ENCODE measurements at places on chromosomes 7 and 10.

DNA sequence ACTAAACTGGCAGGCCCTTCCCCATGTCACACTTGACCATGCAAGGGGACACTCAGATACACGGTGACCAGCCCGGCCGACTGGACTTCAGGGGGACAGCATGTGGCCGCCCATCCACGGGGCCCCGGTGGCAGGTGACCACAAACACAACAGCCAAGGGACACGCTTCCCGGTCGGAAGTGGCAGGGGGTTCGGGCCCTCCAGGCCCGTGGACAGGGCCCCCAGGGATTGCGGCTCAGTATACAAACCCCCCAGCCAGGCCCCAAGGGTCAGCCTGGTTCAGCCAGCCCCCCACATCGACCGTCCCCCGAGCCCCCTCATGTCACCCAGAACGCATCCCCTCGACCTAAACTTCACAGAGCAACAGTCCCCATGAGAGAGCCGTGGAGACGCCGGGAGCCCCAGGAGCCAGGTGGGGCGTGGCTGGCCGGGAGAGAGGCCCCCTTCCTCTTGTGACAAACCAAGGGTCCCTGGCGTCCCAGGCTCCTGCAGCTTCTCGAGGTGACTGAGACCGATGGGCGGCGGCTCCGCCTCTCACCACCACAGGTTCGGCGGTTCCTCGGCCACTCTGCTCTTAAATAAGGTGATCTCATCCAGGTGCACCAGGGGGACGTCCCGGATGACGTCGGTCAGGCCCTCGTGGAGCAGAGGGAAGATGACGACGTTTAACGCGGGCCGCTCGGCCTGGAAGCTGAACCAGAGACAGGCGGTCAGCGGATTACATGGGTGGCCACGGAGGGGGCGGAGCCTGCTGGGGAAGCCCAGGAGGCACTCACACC is 57.8 kb upstream of the TNRC18 start:
- DNase-seq, result no peak

GRCh38 chr7:151383638-151384351 is 26.0 kb downstream of the WDR86 start:
- DNase-seq, result no peak

- DNase-seq, result no peak
These were observed 7.7 kb downstream of the SLC37A3 start for GRCh38 chr7:140390466-140391190.

GRCh38 chr7:107463139-107464078 is 6.4 kb upstream of the GPR22 start:
- no peak for DNase-seq

DNA sequence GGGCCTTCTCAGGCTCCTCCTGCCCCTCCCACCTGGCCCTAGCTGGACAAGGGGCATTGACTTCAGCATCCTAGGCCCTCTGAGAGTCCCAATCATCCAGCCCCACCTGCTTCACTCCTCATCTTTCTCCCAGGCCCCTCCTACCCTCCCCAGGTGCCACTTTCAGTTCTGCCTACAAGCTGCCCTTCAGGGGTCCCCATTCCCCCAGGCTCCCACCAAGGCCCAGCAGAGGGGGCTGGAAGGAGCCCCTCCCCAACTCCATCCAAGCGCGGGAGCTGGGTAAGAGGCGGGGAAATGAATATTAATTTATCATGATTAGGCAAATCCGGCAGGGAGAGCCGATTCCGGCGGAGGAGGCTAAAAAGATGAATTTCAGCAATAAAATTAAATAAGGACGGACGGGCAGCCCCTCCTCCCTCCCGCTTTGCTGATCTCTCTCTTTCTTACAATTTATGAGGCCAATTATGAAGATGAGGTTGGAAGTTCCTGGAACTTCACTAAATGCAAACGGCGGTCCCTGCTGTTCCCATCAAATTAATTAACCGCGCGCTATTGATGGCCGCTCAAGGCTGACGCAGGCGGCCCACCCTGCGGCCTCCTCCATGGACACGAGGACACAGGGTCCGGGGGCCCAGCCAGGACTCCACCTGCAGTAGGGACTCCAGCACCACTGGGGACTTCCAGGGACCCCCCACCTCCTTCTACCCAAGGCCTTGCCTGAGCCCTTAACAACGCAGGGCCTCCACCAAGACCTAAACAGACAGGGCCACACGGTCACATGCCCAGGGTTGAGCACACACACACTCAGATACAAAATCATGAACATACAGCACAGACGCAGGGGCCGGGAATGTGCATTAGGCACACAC is 13.9 kb downstream of the POLL start:
- no peak for DNase-seq

DNA sequence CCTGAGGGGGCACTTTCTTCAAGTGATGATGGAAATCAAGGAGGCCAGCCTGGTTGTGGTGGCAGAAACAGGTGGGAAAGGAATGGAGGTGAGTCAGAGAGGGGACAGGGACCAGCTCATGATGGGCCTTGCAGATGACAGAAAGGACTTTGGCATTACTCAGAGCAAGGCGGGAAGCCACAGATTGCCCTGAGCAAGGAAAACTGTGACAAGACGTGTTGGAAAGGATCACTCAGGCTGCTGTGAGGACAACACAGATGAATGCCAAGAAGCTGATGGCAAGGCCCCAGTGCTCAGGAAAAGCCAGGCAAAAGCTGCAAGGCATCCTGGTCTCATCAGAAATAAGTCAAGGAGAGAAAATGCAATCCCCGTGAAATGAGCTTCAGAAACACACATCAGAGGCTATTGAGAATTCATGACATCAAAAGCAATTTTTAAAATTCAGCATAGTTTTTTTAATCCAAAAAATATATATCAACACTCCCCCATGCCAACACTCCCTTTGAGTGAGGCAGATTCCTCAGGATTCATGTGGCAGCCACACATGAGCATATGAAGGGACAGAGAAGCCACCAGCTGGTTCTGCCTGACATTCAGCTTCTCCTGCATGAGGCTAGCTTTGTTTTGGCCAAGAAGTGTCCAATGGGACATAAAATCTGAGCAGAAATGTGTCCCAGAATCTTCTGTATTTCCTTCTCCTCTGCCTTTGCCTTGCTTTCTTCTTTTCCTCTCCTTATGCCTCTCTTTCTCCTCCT is 244.5 kb upstream of the MYO3A start:
- no peak for DNase-seq

GRCh38 chr10:43124574-43125273 is 13.5 kb upstream of the CSGALNACT2 start:
- DNase-seq, result no peak

DNA sequence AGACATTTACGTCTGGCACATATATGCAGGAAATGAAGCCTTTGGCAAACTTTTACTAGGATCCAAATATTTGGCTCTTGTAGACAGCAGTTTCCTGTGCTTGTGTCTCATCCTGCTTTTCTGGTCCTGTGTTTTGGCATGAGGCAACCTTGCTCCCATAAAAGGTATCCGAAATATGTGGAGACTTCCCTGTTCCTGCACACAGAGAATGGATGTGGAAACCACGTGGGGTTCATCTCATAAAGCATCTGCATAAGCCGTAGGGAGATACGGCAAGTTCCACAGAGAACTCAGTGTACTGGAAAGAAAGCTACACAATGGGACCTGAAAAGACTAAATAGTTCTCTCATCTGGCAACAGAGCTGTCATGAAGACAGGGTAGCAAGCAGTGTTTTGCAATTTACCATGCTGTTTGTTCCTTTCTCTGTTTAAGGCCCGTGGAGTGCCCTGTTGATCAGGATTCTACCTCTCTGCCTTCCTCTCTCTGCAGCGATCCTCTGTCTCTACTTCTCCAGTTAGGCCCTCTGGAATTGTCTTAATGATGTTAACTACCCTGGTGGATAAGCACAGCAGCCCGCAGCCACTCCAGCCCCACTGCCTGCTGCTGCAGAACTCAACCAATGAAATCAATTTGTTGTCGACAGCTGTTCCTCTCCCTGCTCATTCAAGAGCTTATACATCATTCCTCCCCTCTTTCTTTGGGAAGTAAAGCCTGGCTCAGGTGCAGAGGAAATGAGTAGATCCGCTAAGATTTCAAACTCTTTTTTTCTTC is 293.6 kb downstream of the CSTF2T start:
- no peak for DNase-seq

- DNase-seq, result no peak
These were observed 22.2 kb upstream of the UNCX start for GRCh38 chr7:1210321-1210978.

GRCh38 chr7:158606129-158606528 is 18.5 kb upstream of the PTPRN2 start:
- no peak for DNase-seq

DNA sequence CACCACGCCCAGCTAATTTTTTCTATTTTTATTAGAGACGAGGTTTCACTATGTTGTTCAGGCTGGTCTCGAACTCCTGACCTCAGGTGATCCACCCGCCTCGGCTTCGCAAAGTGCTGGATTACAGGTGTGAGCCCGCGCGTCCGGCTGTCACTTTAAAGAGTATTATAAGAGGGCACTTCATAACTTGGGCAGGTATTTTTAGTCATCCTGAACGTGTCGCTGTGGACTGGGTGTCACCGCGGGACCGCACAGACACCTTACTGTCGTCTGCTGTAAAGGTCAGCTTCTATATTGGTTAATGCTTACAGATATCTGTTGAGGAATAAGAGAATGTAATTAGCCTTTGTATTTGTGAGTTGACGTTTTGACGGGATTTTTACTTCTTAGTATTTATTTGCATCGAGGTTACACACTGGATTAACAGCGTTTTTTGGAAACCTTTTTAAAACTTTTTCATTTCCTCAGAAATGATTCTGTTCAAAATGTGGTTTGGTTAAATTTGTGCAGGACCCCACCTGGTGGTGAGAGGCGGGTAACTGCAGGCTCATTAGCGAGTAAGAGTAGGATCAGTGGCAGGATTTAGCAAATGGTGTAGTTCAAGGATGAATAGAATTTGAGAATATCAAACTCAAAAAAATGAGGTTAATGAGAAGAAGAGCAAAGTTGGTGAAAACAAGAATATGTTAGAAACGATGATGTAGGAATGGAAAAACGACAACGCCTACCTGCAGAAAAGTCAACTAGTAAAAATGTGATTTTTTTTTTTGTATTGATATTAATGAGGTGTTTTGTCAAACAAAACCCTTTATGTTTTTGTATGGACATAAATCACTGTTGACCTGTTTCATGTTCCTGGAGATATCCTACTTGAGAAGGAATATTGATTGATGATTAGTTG is 3.2 kb downstream of the DNAJB6 start:
- no peak for DNase-seq

DNA sequence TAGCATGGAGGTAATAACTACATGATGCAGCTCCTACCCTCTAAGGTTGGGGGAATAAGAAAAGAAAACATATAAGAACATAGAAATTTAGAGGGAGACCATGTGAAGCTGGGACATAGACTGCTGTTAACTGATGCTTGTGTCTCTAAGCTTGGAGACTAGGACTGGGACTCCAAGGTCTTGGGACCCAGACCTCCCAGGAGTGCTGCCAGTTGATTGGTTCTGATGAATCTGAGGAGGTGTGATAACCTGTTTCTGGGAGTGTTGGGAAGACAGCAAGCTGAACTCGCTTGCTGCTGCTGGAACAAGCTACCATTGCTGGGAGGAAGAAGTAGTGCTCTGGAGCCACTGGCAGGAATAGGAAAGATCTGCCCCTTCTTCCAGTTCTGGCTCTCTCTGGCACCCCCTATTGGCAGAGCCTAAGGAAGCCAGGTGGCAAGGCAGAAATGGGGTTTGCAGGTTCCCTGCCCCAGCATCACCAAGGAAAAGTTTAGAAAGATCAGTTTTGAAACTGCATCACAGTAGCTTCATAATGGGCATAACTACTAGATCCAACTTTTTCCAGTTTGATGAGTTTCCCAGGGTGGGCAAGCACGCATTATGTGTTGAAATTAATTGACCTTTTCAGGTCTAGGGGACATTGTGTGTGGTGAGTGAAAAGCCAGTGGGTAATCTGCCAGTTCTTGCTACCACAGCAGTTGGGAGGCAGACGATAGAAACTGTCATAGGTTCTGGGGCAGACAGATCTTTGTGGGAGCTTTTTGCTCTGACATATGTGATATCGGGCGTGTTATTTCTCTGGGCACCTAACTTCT is 140.7 kb downstream of the SND1 start:
- DNase-seq, result no peak

DNA sequence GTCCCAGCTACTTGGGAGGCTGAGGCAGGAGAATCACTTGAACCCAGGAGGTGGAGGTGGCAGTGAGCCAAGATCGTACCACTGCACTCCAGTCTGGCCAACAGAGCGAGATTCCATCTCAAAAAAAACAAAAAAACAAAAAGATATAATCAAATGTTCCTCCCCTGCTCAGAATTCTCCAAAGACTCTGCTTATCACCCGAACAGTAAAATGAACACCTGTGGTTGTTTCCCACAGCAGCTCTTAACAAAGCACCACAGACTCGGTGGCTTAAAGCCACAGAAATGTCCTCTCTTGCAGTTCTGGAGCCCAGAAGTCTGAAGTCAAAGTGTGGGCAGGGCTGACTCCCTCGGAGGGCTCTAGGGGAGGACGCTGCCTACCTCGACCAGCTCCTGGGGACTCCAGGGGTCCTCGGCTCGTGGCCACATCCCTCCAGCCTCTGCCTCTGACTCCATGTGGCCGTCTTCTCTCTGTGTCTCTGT is 4.1 kb upstream of the INTS1 start:
- no peak for DNase-seq

DNA sequence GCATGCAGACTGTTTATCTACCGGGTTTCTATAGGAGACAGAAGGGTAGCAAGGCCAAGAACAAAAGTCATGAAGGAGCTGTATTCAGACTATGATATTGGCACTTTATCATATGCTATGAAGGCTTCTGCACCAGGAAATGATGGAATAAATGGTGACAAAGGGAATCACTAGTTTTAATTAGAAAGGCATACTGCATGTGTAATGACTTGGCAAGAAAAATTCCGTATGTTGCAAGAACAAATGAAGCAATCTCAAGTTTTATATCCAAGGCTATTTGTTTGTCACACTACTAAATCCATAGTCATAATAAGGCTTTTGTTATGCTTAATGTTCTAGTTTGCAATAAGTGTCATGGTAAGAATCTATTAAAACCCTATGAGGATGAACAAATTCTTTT is 230.9 kb downstream of the ZEB1 start:
- peak; percentile 16 for DNase-seq

DNA sequence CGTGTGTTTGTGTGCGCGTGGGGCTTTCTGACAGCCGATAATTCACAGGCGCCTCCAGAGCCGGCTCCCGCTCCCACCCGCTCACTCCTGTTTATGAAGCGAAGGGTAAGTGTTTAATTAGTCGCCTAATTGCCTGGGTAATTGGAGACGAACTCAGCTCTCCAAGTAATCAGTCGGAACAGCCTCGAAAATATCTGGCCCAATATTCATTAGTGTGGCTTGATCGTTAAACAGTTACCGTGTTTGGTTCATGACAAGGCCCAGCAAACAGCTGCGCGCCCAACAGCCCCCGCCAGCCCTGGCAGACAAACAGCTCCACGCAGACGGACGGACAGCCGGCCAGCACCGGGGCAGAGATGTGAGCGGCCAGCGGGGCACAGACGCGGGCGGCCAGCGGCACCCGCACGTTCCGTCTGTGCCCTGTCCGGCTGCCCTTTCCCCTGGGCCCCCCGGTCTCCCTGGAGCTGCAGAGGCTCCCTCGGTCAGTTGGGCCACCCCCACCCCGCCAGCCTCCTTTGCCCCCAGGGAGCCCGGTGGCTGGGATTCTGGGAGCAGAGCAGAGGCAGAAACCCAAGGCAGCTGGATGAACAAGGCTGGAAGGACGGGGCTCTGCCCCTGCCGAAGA is 98.2 kb downstream of the UNCX start:
- DNase-seq, result no peak

- DNase-seq, result no peak
These were observed 19.6 kb downstream of the GIMAP5 start for GRCh38 chr7:150756858-150757257.

- no peak for DNase-seq
These were observed 369.5 kb downstream of the SORCS3 start for GRCh38 chr10:105010411-105011121.

GRCh38 chr7:34949361-34949760 is 87.9 kb downstream of the DPY19L1 start:
- no peak for DNase-seq

- DNase-seq, result peak; percentile 26
These were observed 646.2 kb upstream of the SEMA3D start for GRCh38 chr7:85833066-85833465.
